ENCODE measurements at places on chromosomes 13 and 19. TPM values are rescaled to one million over a fixed set of nuclear protein-coding genes. Genes with fewer than 3 reads are reported as not detected.

DNA sequence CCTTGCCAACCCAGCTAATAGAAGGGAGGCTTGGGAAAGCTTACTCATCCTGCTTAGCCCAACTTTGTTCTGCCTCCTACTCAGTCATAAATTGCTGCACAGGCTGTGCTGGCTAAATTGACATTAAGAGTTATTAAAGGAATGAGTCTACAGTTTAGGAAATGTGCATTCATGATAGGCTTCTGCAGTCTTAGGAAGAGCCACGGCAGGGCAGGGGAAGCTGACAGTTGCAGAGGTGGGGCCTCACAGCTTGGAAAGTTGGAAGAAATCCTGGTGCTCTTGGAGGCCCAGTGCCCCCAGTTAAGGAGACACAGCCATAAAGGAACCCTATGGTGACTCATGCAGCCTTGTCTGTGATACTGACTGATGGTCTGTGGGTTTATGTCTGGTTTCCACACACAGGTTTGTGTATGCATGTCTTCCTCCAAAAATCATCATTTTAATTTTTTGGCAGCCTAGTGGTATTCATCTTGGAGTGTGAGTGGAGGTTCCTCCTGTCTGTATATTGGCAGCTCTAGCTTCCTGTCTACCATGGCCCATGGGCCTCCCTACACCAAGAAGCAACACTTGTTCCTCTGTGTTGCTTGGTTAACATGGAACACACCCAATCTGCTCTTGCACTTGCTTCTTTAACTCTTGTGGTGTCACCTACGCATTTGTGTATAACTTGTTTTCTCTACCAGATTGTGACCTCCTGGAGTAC, 135.0 kb upstream of the KL start:
- no peaks in the 10 kb centered on the region for H3K36me3 ChIP-seq
- H3K27ac ChIP-seq, result no peak overlapping the region
- no peaks in the 10 kb centered on the region for H3K27me3 ChIP-seq
- no peak overlapping the region for H3K4me3 ChIP-seq
- H3K4me1 ChIP-seq, result no peaks in the 10 kb centered on the region
- DNase-seq, result no peak

DNA sequence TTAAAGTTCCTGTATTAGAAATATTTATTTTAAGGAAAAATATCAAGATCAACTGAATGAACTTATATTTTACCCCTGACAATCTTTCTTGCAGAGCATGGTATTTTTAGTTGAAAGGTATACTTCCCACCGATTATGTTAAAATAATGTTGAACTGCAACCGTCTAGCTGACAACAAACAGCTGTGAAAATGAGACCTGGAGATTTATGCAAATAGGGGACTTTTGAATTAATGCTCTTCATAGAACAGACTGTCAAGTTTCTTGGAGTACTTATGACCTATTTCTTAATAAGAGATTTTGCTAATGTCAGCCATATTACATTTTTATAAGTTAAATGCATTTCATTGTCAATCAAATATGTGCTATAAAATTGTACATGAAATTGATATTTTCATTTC, 210.9 kb downstream of the NALCN start:
- no peak overlapping the region for H3K4me3 ChIP-seq
- no peak for DNase-seq
- H3K4me1 ChIP-seq, result no peaks in the 10 kb centered on the region
- no peaks in the 10 kb centered on the region for H3K36me3 ChIP-seq
- H3K27me3 ChIP-seq, result no peaks in the 10 kb centered on the region

DNA sequence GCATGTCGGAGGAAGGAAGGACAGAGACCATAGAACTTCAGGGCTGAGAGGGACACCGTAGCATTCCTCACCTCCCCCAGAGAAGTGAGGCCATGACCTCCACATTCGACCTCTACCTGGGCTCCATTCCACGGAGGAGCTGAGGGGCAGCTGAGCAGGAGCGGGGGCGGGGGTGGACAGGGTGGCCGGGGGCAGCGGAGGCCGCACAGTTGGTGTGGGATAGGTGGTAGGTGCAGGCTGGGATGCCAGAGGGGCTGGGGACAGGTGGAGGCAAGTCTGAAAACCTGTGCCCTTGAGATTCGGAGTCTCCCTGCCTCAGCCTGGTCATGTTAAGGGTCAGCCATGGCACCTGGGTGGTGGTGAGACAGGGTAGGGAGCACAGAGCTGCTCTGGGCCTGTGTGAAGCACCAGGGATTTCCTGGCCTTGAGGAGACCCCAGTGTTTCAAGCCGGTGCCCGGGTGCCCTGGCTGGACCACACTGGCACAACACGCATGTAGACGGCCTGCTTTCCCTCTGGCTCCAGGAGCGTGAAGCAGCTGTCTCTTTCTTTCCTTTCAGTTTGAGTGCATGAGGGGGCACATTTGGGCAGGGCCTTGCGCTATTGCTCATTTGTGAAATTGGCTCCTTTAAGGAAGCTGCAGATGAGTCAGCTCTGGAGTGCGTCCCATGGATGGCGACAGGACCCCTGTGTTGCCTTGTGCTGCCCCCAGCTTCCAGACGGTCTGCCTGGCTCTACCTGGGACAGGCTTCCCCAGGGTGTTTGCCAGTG, 51.8 kb downstream of the TSSK6 start:
- H3K27me3 ChIP-seq, result no peaks in the 10 kb centered on the region
- H3K4me3 ChIP-seq, result no peak overlapping the region
- H3K36me3 ChIP-seq, result peaks cover 26% of the 10 kb centered on the region
- DNase-seq, result no peak

GRCh38 chr13:79621449-79621848, 140.5 kb downstream of the NDFIP2 start:
- no peak overlapping the region for H3K27ac ChIP-seq
- H3K4me3 ChIP-seq, result no peak overlapping the region
- no peak for DNase-seq
- no peaks in the 10 kb centered on the region for H3K36me3 ChIP-seq
- no peaks in the 10 kb centered on the region for H3K27me3 ChIP-seq
- no peaks in the 10 kb centered on the region for H3K4me1 ChIP-seq

DNA sequence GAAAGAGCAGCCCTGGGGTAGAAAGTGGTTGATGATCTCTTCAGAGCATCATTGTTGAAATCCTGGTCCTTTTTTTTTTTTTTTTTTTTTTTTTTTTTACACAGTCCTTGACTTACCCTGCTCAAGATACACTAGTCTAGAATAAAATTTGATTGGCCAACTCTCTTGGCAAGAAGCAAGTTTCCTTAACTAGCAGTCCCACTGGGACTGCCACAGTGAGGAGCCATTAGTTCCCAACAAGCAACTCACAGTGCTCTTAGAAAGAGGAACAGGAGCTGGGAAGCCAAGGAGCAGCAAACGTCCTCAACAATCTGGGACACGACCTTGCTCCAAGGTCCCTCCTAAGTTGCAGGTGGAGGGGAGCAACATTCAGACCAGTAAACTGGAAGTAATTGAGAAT, 47.9 kb upstream of the INTS6 start:
- no peak overlapping the region for H3K4me3 ChIP-seq
- H3K27ac ChIP-seq, result no peak overlapping the region
- no peaks in the 10 kb centered on the region for H3K36me3 ChIP-seq
- DNase-seq, result no peak
- peaks cover 12% of the 10 kb centered on the region for H3K27me3 ChIP-seq
- H3K4me1 ChIP-seq, result peaks cover 9% of the 10 kb centered on the region

DNA sequence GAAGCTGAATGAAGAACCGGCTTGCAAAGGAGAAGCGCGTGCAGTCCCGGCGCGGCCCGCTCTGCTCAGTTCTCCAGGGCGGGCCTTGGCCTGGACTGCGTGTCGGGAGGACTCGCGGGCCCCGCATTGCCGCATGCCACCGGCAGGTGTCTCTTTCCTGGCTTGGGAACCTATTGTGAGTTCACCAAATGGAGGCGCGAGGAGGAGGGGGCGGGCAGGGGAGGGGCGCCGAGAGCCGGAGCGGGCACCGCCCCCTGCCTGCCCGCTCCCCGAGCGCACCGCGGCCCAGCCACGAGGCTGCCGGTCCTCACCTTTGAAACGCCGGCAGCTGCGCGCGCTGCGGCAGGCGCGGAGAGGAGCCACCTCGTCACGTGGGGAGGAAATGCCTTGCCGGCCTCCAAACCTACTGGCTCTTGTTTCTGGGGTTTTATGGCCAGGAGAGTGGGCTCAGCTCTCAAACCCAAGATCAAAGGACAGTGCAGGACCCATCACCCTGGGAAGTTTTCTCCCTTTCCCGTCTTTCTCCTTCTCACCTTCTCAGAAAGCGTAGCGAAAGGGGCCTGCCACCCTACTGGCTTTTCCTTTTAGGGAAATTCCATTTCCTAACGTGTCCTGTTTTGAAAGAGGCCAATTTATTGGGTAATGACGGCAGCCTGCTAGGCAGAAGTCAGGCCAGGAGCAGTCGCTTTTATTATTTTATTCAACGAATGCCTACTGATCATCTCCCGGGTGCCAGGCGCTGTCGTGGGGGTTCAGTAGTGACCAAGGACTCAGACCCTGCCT, 13.8 kb upstream of the UBE2L5 start:
- H3K27me3 ChIP-seq, result no peaks in the 10 kb centered on the region
- no peak overlapping the region for H3K27ac ChIP-seq
- H3K4me3 ChIP-seq, result peak overlapping the region; percentile 7

GRCh38 chr19:18921593-18921992, 2.1 kb downstream of the DDX49 start:
- DNase-seq, result no peak
- H3K27ac ChIP-seq, result no peak overlapping the region
- H3K4me3 ChIP-seq, result no peak overlapping the region
- H3K36me3 ChIP-seq, result peaks cover 92% of the 10 kb centered on the region
- H3K27me3 ChIP-seq, result no peaks in the 10 kb centered on the region

DNA sequence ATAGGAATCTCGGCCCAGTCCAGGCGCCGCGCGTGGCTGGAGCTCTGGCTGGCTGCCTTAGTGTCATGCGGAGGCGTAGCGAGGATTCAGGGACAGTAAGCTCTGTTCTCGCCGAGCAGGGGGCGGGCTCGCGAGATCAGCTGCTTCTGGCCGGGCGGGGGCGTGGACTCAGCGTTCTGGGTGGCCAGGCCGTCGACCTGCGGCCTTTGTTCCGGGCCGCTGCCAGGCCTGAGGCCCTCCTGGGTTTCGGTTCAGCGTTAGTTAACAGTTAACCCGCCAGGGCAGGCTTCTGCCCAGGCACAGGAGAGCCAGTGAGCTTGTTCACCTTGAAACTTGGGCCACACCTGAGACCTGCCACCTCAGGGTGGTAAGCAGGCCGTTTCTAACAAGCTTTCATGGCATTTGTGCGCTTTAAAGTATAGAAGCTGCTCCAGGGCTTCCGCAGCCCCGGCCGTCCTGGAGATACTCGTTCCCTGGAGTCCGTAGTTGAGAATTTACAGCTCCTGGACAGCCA, 332.2 kb upstream of the SGCG start:
- no peaks in the 10 kb centered on the region for H3K36me3 ChIP-seq
- H3K27ac ChIP-seq, result no peak overlapping the region
- no peak overlapping the region for H3K4me3 ChIP-seq
- H3K4me1 ChIP-seq, result no peaks in the 10 kb centered on the region
- no peaks in the 10 kb centered on the region for H3K27me3 ChIP-seq
- no peak for DNase-seq

DNA sequence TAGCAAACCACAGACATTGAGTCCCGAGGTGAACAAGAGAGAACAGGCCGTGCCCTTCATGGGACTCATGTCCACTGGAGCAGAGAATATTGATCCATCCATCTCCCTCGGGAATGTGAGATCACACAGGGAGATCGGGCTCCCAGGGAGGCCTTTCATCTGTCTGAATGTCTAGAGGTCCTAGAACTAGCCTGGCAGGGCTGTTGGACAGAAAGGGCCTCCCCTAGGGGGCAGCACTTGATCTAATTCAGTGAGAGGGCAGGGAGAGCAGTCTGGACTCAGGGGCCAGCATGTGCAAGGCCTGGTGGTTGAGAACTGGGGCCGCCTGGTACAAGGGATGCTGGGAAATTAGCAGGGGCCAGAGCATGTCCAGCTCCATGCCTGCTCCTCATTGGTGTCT, 4.3 kb downstream of the RUVBL2 start:
- no peak overlapping the region for H3K27ac ChIP-seq
- peaks cover 29% of the 10 kb centered on the region for H3K4me1 ChIP-seq
- no peaks in the 10 kb centered on the region for H3K27me3 ChIP-seq
- DNase-seq, result peak; percentile 84

DNA sequence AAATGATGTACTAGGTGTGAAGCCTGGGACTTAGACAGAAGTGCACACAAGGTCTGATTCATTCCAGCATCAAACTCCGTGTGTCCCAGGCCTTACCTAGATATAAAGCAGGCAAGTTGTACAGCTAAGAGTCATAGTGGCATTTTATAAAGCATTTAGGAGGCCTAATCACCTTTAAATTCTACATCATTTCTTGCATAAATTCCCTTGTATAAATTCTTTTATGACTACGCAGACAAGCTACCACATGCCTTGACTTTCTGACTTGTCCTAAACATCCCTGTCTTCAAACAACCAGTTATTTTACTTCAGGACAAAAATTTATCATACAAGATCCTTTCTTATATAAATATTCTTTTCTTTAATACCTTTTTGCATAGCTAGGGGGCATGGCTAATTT, 22.5 kb downstream of the TMEM255B start:
- H3K27ac ChIP-seq, result no peak overlapping the region
- no peak for DNase-seq
- H3K36me3 ChIP-seq, result no peaks in the 10 kb centered on the region
- H3K27me3 ChIP-seq, result peaks cover 20% of the 10 kb centered on the region

DNA sequence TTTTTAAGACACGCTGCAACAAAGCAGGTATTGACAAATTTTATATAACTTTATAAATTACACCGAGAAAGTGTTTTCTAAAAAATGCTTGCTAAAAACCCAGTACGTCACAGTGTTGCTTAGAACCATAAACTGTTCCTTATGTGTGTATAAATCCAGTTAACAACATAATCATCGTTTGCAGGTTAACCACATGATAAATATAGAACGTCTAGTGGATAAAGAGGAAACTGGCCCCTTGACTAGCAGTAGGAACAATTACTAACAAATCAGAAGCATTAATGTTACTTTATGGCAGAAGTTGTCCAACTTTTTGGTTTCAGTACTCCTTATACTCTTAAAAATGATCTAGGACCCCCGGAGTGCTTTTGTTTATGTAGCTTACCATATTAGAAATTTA, 1.2 kb downstream of the BRCA2 start:
- H3K27ac ChIP-seq, result no peak overlapping the region
- peak overlapping the region; percentile 84 for H3K4me3 ChIP-seq
- H3K4me1 ChIP-seq, result no peaks in the 10 kb centered on the region
- DNase-seq, result no peak

DNA sequence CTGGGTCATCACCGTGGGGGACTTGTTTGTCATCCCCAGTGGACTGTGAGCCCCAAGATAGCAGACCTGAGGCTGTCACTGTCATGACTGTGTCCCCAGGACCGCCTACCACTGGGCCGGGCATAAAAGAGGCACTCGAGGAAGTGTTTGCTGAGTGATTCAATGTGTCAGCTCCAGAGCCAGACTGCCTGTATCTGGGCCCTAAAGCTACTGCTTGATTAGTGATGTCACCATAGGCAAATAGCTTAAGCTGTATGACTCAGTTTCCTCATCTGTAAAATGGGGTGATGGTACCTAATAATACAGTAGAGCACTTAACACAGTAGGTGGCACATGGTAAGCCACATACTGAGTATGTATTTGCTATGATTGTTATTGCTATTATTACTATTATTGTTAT, 11.2 kb upstream of the CEACAM19 start:
- DNase-seq, result no peak
- no peaks in the 10 kb centered on the region for H3K27me3 ChIP-seq
- H3K36me3 ChIP-seq, result peaks cover 96% of the 10 kb centered on the region
- H3K4me3 ChIP-seq, result no peak overlapping the region
- no peak overlapping the region for H3K27ac ChIP-seq
- peaks cover 35% of the 10 kb centered on the region for H3K4me1 ChIP-seq

The MYADM gene
- total RNA-seq, result 464 TPM

The PRR36 gene
- total RNA-seq, result 11.7 TPM

The SIGLEC9 gene
- total RNA-seq, result not detected

The ZNF724 gene
- total RNA-seq, result 8.2 TPM

The SLC7A10 gene
- total RNA-seq, result not detected

The TUBA3C gene
- total RNA-seq, result not detected

The PNMA8C gene
- total RNA-seq, result not detected

The KLK14 gene
- 0.34 TPM for total RNA-seq

The SSC5D gene
- total RNA-seq, result 0.26 TPM

The FLT1 gene
- total RNA-seq, result not detected

All from Calu3 (cell line).